ENCODE measurements at places on chromosomes 11 and 22.

DNA sequence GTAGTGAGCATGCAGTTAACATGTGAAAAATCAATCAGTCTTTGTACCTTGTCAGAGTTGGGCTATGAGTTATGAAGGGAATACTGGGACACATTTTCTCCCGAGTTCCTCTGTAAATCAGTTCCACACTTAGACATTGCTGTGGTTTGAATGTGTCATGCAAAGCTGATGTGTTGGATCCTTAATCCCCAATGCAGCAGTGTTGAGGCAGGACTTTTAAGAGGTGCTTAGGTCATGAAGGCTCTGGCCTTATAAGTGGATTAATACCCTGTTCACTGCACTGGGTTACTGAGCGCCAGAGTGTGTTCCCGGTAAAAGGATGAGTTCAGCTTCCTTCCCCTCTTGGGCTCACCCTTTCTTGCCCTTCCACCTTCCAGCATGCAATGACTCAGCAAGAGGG lies 742.1 kb upstream of the TENM4 start:
- DNase-seq: no peak

DNA sequence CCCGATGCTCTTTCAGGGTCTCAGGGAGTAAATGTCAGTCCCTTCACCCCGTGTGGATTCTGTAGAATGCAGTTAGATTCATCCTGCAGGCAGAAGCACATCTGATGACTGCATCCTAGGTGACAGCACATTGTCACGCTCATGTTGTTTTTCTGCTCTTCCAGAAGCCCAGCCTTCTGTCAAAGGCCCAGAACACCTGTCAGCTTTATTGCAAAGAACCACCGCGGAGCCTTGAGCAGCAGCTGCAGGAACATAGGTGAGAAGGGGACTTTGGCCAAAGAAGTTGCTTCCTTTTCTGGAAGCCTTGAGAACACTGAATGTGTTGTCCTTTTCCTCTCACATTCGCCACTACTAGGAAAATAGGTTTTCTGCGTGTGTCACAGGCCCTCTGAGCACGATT lies 43.7 kb downstream of the PPP2R1B start:
- DNase-seq: no peak

- DNase-seq: no peak
Observed at GRCh38 chr11:29309992-29310391, 706.8 kb downstream of the KCNA4 start.

- no peak for DNase-seq
Observed at GRCh38 chr22:25197340-25197739, 2.3 kb upstream of the CRYBB3 start.

GRCh38 chr11:68574308-68574707 lies 110.0 kb upstream of the GAL start:
- no peak for DNase-seq

DNA sequence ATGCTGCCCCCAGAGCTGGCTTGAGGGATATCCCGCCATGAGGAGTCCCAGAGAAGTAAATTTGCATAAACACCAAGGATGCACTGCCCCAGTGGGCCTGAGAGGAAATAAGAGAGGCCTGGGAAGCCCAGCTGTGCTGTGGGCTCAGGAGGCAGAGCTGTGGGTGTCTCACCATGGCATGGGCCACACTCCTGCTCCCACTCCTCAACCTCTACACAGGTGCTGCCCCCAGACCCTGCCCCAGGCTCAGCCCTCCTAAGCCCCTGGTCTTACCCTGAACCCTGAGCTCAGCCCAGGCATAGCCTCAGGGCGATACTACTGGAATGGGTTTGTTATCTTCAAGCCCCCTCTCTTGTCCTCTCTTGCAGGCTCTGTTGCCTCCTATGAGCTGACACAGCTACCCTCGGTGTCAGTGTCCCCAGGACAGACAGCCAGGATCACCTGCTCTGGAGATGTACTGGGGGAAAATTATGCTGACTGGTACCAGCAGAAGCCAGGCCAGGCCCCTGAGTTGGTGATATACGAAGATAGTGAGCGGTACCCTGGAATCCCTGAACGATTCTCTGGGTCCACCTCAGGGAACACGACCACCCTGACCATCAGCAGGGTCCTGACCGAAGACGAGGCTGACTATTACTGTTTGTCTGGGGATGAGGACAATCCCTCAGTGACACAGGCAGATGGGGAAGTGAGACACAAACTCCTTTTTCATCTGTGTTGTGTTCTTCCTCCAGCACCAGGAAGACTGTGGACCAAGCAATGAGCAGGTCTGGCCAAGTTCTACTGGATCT lies 59.9 kb downstream of the GGTLC2 start:
- no peak for DNase-seq

GRCh38 chr11:10728789-10729472 lies 22.1 kb upstream of the CTR9 start:
- peak; percentile 61 for DNase-seq

DNA sequence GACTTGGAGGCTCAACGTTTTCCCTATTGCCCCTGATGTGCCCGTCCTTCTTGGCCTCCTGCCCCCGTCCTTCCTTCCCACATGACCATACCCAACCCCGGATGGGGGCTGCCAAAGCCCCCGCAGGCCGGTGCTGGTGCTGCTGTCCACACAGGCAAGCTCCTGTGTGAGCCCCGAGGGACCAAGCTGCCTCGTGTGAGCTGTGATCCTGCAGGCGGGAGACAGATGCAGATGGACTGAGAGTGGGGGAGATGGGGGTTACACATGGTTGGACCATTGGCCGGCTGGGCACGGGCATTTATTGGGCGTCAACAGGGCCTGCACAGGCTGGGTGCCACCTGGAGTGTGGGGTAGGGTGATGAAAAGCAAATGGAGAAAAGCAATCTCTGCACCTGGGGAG lies 313.2 kb upstream of the B3GAT1 start:
- no peak for DNase-seq
